ENCODE measurements at places on chromosomes 12 and 14.
A peak's percentile ranks its signal among the peaks of the same experiment; 100 is the strongest.

DNA sequence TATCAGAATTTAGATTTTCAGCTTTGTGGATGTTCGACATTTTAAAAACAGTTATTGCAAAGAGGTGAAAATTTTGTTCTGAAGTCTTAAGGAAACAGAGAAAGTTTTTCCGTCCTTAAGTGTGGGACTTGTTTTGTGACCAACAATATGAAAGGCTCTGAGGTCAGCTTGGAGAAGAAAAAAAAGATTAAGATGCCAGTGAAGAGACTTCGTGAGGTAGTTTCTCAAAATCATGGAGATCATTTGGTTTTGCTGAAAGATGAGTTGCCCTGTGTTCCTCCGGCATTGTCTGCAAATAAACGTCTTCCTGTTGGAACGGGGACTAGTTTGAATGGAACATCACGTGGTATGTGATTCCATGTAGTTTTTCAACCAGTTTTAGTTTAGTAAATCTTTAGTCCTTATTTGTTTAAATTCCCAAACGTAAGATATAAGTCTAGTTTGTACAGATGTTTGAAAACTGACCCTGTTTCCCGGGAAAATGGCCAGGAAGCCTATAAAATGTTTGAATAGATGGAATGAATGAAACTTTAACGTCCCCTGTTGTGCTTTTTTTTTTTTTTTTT lies 682 bp downstream of the KIAA0586 start:
- peak; percentile 77 for DNase-seq

GRCh38 chr14:58119381-58119780 lies 32.6 kb downstream of the ARMH4 start:
- no peak for DNase-seq

- DNase-seq: peak; percentile 68
Observed at GRCh38 chr14:68785534-68786490, 7.1 kb downstream of the ZFP36L1 start.

GRCh38 chr12:42128327-42128726 lies 16.3 kb downstream of the GXYLT1 start:
- DNase-seq: no peak

DNA sequence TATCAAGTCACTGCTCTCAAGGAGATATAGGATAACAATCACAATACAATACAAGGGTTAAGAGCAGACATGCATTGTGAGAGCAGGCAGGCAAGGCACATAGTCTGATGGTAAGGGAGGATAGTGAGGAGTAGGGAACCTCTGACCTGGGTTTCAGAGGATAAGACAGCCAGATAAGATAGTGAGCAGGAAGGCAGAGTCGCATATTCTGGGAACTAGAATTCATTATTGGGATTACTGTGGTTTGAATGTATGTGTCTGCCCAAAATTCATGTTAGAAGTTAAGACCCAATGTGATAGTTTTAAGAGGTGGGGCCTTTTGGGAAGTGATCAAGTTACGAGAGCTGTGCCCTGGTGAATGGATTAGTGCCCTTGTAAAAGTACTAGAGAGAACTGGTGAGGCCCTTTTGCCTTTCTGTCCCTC lies 14.4 kb upstream of the ATF1 start:
- DNase-seq: no peak
